ENCODE measurements at places on chromosomes 11 and 22. TPM values are rescaled to one million over a fixed set of nuclear protein-coding genes. Genes with fewer than 3 reads are reported as not detected.

GRCh38 chr11:94926698-94927237, 46.6 kb downstream of the CWC15 start:
- no peaks in the 10 kb centered on the region for H3K36me3 ChIP-seq
- no peak overlapping the region for H3K4me3 ChIP-seq
- no peak for DNase-seq
- H3K4me1 ChIP-seq = peaks cover 18% of the 10 kb centered on the region
- H3K27me3 ChIP-seq = peaks cover 5% of the 10 kb centered on the region

DNA sequence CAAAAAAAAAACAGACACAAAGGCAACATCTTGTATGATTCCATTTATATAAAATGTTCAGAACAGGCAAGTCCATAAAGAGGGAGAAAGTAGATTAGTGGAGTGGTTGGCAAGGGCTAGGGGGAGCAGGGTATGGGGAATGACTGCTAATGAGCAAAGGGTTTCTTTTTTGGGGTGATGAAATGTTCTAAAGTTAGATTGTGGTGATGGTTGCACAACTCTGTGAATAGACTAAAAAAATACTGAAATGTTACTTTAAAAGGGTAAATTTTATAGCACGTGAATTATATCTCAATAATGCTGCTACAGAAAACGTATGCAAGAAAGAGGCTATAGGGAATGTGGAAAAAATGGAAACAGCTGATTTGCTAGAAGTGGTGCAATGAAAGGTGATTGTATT, 155.1 kb downstream of the TENM4 start:
- no peak overlapping the region for H3K27ac ChIP-seq
- no peaks in the 10 kb centered on the region for H3K36me3 ChIP-seq
- no peak for DNase-seq
- H3K4me3 ChIP-seq = no peak overlapping the region
- no peaks in the 10 kb centered on the region for H3K27me3 ChIP-seq

- peaks cover 43% of the 10 kb centered on the region for H3K4me1 ChIP-seq
- H3K27me3 ChIP-seq = no peaks in the 10 kb centered on the region
- DNase-seq = no peak
- H3K36me3 ChIP-seq = peaks cover 4% of the 10 kb centered on the region
- H3K4me3 ChIP-seq = peak overlapping the region; percentile 83
Measured at GRCh38 chr11:17296852-17297559, 20.5 kb downstream of the NUCB2 start.

DNA sequence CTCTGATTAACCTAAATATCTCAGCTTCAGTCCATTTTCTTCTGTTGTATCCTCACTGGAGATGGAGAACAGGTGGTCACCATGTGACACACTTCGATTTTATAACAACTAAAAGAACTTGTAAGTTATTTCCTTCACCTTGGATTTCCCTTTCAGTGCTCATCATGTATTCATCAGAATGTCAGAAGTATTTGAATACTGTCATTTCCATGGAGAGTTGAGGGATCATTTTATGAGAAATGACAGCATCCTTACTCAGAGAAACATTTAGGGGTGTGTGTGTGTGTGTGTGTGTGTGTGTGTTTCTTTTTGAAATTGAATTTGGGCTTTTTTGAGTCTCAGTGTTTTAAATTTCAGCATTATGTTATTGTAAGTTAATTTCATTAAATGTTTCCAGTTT, 205.8 kb downstream of the ARHGAP42 start:
- H3K4me3 ChIP-seq = no peak overlapping the region
- no peak overlapping the region for H3K27ac ChIP-seq
- no peaks in the 10 kb centered on the region for H3K4me1 ChIP-seq
- no peaks in the 10 kb centered on the region for H3K27me3 ChIP-seq

Gene CDC42EP1
- 1.9 TPM for total RNA-seq

Gene MYOD1
- not detected for total RNA-seq

Gene GRAP2
- total RNA-seq = 13.2 TPM
